ENCODE measurements at places on chromosomes 2 and 18.

DNA sequence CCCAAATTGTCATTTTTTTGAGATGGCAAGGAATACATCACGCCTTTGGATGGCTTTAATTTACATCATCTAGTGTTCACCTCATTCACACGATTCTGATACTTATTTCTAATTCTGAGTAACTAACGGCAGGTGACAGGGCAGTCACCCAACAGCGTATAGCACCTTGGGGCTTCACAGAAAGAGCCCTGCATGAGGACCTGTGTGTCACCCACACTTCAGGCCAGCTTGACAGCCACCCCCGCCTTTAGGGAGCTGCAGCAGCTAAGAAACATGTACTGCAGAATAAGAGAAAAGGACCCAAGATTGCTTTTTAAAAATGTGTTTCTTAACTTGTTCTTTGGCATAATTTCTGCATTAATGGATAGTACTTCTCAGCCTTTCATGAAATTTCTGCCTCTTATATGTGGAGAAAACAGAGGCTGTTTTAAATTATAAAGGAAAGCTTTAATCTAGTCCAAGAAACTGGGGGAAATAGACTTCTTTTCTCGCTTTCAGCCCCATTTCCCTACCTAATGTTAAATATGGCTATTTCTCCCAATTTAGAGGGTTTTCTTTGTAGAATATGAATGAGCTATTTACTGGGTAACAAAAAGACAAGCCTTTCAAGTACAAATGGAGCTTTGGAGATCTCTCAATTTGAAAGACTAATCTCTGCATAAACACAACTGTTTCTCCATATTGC, 245.1 kb downstream of the LDLRAD4 start:
- DNase-seq, result no peak

DNA sequence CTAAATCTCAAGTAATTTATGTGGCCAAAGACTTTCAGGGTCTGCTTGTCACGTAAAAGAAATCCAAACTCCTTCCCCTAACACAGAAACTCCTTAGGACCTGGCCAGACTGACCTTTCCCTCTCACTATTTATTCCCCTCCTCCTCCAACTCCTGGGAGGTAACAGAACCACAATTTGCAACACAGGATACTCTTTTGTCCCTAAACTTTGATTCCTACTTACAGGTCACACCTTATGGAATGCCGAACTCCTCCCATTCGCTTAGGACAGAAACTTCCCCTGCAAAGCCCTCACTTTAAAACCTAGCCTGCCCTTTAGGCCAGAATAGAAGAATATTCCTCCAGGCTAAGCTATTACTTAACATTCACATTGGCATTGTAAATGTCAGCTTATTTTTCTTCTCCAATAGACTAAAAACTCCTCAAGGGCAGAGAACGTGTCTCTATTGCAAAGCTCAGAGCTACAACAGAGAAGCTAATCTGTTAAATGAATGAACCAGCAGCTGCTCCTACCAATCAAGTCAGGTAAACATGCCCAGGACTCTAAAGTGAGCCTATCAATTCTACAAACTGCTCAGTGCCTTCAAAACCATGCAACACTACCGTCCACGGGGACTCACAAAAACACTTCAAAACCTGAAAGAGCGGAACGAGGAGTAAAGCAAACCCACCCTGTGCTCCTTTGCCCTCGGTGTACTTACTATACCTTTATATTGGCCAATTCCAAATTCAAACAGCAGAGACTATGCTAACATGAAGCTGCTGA, 6.1 kb downstream of the INO80D start:
- no peak for DNase-seq

DNA sequence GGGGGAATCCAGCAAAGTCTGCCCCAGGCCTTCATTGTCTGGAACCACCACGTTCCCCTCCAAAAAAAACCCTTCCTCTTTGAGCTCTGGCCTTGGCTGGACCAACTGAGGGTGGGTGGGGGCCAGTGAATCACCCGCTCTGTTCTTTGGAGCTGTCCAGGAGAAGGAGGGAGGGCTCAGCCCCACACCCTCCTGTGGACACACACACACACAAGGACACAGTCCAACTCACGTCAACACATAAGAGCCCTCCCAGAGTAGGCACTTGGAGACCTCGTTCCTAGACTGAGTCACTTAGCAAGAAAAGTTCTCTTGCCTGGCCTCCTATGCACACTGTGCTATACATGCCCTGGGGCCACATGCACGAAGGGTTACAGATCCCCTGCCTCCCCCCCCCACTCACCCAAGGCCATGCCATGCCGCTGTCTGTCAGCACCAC, 1.2 kb upstream of the TNS1 start:
- DNase-seq, result no peak

- DNase-seq, result no peak
Measured at GRCh38 chr18:68426731-68427315, 288.1 kb downstream of the TMX3 start.

DNA sequence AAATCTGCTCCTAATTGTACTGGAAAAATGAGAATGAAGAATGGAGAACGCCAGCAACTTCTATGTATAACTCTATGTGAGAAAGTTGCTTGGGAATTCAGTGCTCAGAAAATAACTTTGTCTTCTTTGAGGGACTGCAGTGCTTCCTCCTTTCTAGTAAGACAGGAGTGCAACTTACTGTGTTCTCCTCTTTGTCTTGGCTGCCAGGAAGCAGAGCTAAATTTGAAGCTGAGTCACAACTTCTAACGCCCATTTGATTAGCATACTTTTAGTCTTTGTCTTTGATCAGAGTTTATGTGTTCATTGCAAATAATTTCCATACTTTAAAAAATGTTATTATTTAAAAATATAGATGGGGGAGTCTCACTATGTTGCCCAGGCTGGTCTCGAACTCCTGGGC, 6.6 kb downstream of the ARHGAP25 start:
- no peak for DNase-seq

GRCh38 chr18:62788111-62788510, 72.8 kb downstream of the PHLPP1 start:
- DNase-seq, result no peak

- no peak for DNase-seq
Measured at GRCh38 chr2:216350214-216350791, 22.0 kb downstream of the MARCHF4 start.

GRCh38 chr2:100747996-100748615, 71.8 kb upstream of the NPAS2 start:
- no peak for DNase-seq

- DNase-seq, result no peak
Measured at GRCh38 chr2:201383136-201383535, 26.0 kb upstream of the FLACC1 start.

DNA sequence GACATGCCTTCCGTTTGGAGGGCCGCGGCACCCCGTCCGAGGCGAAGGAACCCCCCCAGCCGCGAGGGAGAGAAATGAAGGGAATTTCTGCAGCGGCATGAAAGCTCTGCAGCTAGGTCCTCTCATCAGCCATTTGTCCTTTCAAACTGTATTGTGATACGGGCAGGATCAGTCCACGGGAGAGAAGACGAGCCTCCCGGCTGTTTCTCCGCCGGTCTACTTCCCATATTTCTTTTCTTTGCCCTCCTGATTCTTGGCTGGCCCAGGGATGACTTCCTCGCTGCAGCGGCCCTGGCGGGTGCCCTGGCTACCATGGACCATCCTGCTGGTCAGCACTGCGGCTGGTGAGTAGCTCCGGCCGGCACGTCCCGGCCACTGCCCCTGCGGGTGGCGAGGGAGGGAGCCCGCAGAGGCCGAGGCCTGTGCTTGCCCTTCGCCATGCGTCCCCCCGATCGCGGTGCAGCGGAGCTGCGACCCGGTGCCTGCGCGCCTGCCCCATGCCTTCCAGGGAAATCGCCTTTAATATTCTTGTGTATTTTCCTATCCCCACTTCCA, 1.2 kb downstream of the BMPR2 start:
- DNase-seq, result no peak

DNA sequence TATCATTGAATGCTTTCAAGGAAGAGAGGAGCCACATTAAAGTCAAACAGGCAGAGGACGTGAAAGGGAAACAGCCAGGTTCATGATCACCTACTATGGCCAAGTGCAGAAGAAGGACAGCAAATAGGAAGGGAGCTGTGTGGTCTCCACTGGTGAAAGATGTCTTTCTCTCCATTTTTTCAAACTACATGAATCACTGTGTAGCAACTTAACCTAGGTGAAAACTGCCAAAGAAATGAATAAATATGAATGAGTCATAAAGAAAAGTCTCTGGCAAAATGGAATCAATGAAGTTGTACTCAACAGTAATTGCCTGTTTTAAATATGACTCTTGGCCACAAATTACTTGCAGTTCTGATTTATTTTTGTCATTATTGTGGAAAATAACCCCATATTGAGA, 452.6 kb upstream of the PKDCC start:
- no peak for DNase-seq

DNA sequence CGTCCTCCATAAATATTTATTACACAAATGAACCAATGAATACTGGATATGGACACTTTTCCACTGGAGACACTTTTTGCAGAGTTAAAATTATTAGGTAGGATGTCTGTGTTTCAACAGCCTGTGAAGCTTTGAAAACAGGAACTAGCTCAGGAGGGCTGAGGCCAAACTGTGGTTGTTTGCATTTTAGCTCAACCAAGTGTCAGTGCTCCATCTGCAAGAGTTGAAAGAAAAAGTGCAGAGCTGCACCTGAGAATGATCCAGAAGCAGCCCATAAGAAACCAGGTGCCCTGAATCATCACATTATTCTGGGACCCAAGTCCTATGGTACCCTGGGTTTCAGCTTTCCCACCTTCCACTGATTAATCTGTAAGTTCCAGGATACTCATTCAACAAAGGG, 180.4 kb downstream of the TRIB2 start:
- no peak for DNase-seq

DNA sequence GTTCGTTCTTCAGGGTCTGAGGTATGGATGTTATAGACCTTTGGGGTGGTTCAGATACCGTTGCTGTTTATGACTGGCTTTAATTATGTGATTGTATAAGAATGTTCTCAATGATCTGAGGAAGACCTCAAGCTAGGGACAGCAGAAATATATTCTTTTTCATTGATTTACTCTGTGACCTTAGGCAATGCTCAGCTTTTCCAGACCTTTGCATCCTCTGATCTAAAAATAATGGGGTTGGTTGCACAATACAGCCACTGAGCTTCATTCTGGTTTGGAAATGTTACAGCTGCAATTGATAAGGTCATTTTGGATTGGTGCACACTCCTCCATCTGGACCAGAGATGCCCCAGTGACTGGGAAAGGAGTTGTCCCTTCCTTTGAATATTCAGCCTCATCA, 17.2 kb upstream of the CABYR start:
- DNase-seq, result no peak

- DNase-seq, result no peak
Measured at GRCh38 chr2:55311444-55311870, 42.4 kb upstream of the MTIF2 start.

GRCh38 chr2:118604371-118604770, 243.1 kb downstream of the EN1 start:
- no peak for DNase-seq

- DNase-seq, result no peak
Measured at GRCh38 chr2:3867469-3867868, 164.1 kb downstream of the DCDC2C start.

GRCh38 chr18:4264347-4264791, 190.7 kb downstream of the DLGAP1 start:
- no peak for DNase-seq

- no peak for DNase-seq
Measured at GRCh38 chr2:23135481-23136100, 249.4 kb upstream of the KLHL29 start.

GRCh38 chr2:226336283-226336682, 463.3 kb downstream of the IRS1 start:
- DNase-seq, result no peak

DNA sequence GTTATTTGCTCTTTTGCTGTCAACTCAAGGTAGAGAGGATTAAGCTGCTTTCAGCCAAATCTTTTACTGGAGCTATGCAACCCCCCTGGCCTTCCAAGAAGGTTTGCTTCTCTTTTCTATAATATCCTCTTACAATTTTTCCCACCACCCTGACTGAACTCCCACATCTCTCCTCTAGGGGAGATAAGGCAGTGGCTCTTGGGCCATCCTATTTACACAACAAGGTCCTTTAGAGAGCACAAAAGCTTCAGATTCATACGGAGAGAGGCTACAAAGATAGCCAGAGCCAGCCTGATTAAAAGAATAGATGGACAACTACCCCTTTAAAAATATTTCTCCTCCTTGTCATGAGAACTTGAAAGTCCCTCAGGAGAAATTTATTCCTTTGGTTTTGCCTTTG, 95.7 kb downstream of the TPGS2 start:
- no peak for DNase-seq

DNA sequence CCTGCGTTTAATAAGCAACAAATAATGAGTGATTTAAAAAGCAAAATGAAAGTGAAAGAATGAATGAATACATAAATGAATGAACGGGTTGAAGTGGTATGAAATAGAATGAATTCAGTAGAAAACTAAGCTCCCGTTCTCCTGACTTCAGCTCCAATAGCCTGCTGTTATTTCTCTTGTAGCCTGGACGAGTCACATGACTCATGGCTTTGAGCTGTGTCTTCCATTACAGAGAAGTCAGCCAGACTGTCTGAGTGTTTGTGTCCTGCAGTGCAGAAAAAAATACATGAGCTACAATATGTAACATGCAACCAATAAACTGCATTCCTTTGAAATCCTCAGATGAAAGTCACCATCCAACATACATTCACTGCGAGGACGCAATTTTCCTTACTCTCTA, 21.2 kb downstream of the SCG2 start:
- no peak for DNase-seq

- no peak for DNase-seq
Measured at GRCh38 chr2:106304612-106305184, 110.6 kb upstream of the UXS1 start.

DNA sequence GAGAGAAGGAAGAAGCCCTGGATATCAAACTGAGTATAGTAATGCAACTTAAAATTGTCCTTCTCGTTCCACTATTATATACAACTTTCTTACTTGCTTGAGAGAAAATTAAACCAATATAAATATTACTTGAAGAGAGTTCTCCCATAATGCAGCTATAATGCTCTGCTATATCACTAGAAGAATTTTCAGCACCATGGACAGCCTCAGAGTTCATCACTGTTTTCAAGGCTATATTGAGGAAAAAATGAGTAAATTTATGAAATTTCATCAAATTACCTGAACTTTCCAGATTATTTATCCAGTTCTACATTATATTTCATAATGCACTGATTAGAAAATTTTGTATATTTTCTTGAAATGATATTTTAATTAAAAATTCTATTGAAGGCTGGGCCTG, 1053.5 kb upstream of the FAM98A start:
- DNase-seq, result no peak

DNA sequence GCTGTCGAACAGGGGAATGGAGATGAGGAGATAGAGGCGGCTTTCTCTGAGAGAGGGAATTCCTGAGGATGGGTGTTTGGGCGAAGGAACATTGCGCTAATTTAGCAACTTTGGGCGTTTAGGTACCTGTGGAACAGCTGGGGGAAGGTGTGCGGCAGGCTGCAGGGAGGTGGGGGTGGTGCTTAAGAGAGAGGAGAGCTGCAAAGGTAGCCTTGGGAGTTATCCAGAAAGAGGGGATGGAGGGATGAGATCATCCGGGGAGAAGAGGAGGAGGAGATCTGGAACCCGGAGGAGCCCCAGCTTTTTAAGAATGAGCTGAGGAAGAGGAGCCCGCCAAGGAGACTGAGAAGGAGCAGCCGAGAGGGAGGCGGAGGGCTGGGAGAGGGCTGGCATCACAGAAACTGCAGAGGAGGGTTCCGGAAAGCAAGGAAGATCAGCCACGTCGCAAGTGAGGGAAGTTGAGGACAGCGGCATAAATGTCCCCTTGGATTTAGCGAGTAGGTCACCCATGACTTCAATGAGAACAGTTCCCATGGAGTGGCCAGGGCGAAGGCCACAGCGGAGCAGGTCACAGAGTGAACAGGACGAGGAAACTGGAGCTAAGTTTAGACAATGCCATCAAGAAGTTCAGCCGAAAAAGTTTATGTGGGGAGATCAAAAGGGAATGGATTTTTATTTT, 174.7 kb downstream of the KLHL29 start:
- DNase-seq, result no peak

- DNase-seq, result no peak
Measured at GRCh38 chr2:3009005-3009404, 368.6 kb downstream of the EIPR1 start.
